Skin of body (tissue), 3 donors: ENCODE measurements at places on chromosomes 6 and 20. TPM values are rescaled to one million over a fixed set of nuclear protein-coding genes. Genes with fewer than 3 reads are reported as not detected.

ISM1 gene
- total RNA-seq, result 11.2 TPM

KIF25 gene
- not detected for total RNA-seq

C6orf118 gene
- total RNA-seq, result 0.49 TPM

PTCRA gene
- total RNA-seq, result not detected

PI3 gene
- 509 TPM for total RNA-seq

HLA-DRB5 gene
- 0.79 TPM for total RNA-seq

ADTRP gene
- total RNA-seq, result 14.0 TPM

LRRN4 gene
- 0.20 TPM for total RNA-seq

CRISP2 gene
- not detected for total RNA-seq

AVP gene
- total RNA-seq, result not detected

OR2H1 gene
- not detected for total RNA-seq

EEF1A2 gene
- 38.5 TPM for total RNA-seq

SLC32A1 gene
- total RNA-seq, result not detected

ULBP2 gene
- total RNA-seq, result 0.89 TPM

PHACTR3 gene
- total RNA-seq, result 6.9 TPM

GRIK2 gene
- total RNA-seq, result 3.7 TPM

SNAP25 gene
- total RNA-seq, result 3.5 TPM

ULBP3 gene
- 3.9 TPM for total RNA-seq

ESF1 gene
- 17.9 TPM for total RNA-seq

GRCh38 chr6:150894935-150895552 is 29.5 kb downstream of the MTHFD1L start:
- DNase-seq, result peak; percentile 92

GRCh38 chr6:3814539-3814938 is 34.6 kb upstream of the FAM50B start:
- no peak for DNase-seq

DNA sequence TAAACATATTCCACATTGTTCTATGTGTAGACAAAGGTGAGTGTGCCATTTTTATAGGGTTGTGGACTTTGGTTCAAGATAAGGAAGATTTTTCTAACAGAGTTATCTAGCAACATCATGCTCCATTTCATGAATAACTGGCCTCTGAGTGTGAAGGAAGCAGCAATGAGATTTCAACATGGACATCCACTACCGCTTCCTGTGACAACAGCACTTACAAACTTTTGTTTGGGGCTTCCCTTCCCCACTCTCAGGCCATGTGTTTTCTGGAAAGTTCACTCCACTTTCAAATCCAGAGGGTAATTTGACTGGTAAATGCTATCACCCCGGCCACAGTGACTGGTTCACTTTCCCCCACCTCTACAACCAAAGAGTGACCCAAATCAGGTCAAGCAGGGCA is 38.1 kb upstream of the PROKR2 start:
- DNase-seq, result no peak

- no peak for DNase-seq
Observed at GRCh38 chr6:3205913-3206312, 21.5 kb downstream of the TUBB2B start.

DNA sequence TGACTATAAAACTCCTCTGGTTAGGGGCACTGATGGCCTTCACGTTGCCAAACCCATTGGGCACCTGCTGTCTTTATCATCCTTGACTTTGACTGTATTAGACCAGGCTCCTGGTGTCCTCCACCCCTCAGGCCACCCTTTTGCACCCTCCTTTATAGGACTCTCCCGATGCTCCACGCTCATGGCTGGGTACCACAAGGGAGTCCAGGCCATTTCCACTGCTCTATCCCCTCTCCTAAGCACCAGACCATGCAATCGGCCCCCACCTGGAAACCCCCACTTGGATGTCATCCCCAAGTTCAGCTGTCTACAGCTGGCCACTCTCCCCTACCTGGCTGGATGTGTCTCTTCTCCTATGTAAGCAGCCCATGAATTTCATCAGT is 115.2 kb downstream of the TOX2 start:
- no peak for DNase-seq

DNA sequence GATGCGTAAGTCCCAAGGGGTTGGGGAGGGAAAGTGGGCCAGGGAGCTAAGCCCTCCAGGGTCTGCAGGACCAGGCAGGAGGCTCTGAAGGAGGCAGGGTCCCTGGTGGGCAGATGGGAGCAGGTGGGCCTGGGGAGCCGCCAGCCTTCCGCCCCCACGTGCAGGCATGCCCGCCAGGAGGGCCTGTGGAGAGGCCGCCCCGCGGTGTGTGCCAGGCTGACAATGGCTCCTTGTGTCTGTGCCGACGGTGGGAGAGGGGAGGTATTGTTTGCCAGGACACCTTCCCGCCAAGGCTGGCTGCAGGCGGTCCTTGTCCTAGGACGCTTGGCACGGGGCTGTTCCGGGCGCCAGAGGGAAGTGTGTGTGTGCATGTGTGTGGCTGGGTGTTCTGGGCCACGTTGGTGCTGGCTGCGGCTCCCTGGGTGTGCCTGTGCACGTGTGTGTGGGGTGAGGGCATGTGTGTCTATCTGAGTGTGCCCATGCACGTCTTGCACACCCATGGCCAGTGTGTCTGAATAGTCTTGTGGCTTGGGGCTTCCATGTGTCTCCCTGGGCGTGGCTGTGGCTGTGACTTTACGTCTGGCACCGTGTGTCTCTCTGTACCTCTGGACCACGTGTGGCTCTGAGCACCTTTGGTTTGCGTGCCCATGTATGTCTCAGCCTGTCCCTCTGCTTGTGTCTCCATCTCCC is 153.0 kb downstream of the CEBPB start:
- DNase-seq, result no peak

- DNase-seq, result peak; percentile 40
Observed at GRCh38 chr6:39114388-39114703, 640 bp downstream of the SAYSD1 start.

DNA sequence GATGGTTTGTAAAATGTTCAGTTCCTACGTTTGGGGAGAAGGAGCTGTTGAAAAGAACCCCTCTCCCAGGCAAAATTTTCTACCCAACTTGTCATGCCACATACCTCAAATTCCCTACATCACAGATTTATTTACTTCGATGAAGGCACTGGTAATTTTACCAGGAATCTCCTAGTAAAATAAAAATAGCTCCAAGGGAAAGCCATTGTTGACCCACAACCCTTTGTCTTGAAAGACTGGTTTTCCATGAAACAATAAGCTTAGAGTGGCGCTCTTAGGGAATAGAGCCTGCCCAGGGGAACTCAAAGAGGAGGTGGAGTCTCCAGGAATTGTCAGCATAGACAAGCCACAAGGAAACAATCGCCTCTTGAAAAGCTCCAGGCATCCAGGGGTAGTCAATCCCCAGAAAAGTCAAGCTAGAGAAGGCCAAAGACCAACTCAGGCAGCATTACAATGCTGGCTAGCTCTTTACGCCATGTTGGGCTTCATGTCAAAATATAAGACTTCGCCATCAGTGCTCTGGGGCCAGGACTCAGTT is 99.2 kb upstream of the RREB1 start:
- DNase-seq, result no peak

- DNase-seq, result no peak
Observed at GRCh38 chr6:85129881-85130280, 320.0 kb upstream of the NT5E start.

GRCh38 chr20:62362991-62363919 is 3.9 kb downstream of the LAMA5 start:
- DNase-seq, result no peak

DNA sequence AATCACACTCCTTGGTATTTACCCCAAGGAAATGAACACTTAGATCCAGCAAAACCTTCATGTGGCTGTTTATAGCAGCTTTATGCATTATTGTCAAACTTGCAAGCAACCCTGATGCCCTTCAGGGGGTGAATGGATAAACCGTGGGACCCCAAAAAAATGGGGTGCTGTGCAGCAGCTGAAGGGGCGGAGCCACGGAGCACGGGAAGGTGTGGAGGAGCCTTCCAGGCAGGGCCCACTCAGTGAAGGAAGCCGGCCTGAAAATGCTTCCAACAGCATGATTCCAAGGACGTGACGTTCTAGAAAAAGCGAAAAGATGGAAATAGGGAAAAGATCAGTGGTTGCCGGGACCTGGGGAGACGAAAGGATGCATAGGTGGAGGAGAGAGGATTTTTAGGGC is 25.6 kb upstream of the FRMD1 start:
- DNase-seq, result no peak

- DNase-seq, result no peak
Observed at GRCh38 chr6:157322792-157323254, 496 bp downstream of the TMEM242 start.

- no peak for DNase-seq
Observed at GRCh38 chr6:153312634-153313033, 181.6 kb upstream of the RGS17 start.

DNA sequence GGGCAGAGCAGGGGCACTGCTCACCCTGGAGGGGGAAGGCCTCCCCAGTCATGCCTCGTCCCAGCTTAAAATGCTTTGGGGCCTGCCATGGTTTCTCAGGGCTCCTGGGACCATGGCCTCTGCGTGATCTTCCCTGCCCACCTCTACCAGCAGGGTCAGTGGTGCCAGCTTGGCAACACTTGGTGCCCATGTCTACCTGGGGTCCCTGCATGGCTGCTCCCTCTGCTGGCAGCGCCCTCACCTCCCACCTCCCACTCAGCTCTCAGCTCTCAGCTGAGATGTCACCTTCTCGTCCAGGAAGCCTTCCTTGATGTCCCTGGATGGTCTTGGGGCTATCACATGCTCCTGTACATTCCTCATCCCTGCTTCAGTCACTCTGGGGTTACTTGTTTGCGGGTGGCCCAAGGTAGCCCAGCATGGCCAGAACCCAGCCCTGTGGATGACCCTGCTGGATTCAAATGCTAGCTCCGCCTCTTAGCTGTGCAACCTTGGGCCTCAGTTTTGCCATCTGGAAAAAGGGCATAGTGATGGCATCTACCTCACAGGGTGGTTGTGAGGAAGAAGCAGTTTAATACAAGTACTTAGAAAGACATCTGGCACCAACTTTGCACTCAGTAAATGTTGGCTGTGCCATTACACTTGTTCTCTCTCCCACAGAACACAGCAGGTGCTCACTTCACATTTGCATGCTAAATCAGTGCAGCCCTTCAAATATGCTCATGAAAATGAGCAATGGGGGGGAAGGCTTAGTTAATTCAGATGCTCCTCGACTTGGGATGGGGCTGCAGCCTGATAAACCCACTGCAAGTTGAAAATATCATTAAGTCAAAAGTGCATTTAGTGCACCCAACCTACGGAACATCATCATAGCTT is 53.5 kb upstream of the PTPN1 start:
- DNase-seq, result no peak

GRCh38 chr20:60252866-60253265 is 294.6 kb downstream of the CDH26 start:
- no peak for DNase-seq

DNA sequence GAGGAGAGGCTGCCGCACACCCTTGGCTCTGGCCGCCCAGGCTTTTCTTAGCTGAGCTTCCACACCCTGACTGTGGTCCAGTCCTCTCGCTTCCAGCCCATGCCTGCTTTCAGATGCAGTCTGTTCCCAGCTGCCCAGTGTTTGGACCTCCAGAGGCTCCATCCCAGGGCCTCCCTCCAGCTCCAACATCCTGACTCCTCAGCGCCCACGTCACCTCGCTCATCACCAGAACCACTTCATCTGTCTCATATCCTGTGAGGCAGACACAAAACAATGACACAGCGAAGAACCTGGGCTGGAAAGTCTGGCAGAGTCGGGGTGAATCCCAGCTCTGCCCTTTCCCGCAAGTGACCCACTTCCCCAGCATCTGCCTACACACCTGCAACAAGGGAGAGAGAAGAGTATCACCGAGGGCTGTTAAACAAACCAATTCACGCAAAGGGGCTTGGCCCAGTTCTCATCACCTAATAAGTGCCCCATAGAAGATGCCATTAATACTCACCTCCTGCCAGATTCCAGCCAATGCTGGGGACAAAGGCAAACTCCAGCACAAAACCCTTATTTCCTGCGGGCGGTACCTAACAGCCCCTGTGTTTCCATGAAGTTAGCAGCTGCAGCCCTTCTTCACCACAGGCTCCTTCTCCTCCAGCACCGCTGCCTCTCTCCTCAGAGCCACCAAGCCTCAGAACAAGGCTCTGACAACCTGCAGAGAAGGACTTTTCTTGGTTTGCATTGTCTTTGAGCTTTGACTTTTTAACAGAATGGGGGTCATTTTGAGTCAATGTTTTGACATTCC is 133.4 kb upstream of the CDH4 start:
- DNase-seq, result no peak

GRCh38 chr6:92945799-92946198 is 473.6 kb downstream of the EPHA7 start:
- DNase-seq, result no peak

GRCh38 chr6:121612927-121613326 is 177.5 kb downstream of the GJA1 start:
- no peak for DNase-seq

DNA sequence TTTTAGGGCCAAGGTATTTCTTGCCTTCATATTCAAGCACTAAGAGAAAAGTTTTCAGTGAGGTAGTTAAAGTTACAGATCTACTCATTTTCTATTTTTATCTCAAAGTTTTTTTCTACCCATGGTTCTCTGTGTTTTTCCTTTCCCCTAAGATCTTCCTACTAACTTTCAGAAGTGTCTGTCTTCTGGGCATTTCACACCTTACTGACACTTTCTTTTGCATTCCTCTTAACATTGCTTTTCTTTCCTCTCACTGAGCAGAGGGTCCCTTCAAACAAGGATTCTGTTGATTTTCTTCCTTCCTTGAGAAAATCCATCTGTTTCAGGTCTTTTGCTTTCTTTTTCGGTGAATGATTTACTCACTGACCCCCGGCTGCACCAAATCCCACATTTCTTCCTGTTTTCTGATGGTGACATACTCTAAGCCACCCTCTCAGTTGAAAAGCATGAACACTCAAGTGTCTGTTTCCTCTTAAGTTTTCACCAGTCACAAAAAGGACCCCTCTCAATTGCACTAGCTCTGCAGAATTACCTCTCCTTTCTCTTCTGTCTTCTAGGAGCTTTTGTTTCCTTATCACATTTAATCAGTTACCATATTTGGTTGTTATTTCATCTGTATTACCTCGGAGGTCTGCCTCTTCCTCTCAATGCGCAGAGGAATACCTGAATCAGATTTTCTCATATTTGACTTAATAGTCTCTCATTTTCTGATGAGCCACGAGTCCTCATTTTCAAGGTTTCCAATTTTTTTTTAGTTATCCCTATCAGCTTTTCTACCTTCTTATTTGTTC is 73.5 kb upstream of the RNF217 start:
- DNase-seq, result no peak

DNA sequence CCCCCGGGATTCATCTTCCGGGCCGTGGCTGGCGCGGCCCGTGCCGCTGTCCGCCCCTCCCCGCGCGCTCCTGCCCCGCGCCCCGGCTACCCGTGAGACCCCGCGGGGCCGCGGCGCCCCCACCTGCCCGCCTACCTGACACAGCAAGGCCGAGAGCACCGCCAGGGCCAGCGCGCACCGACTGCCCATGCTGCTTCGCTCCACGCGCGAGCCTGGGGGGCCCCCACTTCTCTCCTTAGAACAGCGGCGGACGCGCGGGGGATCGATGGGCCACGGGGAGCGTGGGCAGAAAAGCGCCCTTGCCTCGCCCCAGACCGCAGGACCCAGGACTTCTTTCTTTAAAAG is 955 bp downstream of the DLL1 start:
- DNase-seq, result no peak

- DNase-seq, result no peak
Observed at GRCh38 chr6:68544450-68544849, 90.6 kb upstream of the ADGRB3 start.

- no peak for DNase-seq
Observed at GRCh38 chr6:30983439-30983838, at the start of gene MUC21. MUC21 (plus strand) TSS chr6:30983718; CDS start chr6:30983959, 241 bp downstream.
